ENCODE measurements at places on chromosomes 3 and 15.

DNA sequence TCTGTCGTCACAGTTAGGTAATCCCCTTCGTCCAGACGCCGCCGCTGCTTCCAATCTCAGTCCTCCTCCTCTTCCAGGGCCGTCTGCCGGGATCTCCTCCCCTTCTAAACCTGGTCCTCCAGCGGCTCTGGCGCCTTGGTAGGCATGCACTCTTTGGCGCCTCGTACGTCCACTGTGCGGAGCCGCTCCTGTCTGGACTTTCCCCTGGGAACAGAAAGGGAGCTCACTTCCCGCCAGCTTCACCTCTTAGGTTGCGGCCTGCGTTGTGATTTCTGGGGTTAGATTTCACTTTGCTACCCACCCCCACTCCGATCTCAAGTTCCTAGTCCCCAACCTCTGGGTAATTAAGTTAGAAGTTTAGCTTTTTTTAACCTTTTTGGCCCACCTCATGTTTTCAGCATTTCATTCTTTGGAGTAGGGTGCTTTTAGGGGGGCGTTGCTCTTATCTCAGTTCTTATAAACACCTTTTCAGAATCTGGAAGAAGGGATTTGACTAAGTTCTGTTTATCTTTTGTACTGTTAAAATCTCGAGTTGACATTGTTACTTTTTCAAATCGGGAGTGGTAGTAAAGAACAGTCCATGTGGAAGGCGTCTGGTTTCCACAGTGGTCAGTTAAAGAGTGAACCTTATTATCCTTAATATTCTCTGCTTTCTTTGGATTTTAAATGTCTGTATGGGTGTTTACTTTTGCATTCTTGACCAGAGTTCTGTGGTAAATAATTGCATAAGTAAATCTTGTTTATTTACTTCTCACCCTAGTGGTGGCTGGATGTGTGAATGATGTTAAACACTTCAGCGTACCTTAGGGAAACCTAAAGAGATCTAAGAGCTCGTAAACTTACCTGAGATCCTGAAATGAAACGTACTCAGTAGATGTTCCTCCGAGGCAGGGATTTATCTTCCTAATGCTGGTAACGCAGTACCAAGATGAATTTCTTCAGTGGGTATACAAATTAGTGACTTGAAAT, 611 bp downstream of the CTDSPL2 start:
- DNase-seq: no peak

- no peak for DNase-seq
Measured at GRCh38 chr15:96046620-96047240, 283.8 kb upstream of the NR2F2 start.

DNA sequence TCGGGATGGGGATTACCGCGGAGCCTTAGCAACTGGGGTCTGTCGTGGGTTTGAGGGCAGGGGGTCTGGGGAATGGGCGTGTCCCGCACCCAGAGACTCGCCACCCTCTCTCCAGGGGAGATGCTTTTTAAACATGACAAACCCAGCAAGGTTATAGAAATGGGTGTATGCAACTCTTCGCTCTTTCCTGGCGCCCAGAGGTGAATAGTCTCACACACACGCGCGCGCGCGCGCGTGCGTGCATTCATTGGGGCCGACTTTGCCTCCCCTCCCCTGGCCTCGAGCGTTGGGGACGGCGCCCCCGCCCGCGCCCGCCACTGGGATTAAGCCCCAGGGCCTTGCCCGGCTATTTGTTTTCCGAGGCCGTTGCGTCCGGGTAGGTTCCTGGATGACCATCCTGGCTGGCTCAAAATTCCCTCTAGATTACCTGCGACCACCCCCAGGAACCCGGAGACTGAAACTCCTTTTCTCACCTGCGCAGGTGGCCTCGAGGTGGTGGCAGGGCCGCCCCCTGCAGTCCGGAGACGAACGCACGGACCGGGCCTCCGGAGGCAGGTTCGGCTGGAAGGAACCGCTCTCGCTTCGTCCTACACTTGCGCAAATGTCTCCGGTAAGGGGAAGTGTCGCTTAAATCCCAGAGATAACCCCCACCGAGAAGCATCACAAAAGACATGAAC, 777 bp downstream of the GPR160 start:
- no peak for DNase-seq

GRCh38 chr3:114685161-114685560, 391.3 kb downstream of the TIGIT start:
- DNase-seq: no peak

GRCh38 chr3:10956986-10957385, 35.6 kb upstream of the SLC6A1 start:
- no peak for DNase-seq

DNA sequence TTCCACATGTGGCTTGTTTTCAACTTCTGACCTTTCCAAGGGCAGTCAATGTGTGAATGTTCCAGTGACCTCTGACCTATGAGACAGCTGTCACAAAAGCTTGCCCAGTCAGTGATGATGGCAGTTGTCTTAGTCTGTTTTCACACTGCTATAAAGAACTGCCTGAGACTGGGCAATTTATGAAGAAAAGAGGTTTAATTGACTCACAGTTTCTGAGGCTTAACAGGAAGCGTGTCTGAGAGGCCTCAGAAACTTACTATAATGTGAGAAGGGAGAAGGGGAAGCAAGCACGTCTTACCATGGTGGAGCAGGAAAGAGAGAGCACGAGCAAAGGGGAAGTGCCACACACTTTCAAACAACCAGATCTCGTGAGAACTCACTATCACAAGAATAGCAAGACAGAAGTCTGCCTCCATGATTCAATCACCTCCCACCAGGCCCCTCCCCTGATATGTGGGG, 95.6 kb downstream of the ECT2 start:
- DNase-seq: no peak

DNA sequence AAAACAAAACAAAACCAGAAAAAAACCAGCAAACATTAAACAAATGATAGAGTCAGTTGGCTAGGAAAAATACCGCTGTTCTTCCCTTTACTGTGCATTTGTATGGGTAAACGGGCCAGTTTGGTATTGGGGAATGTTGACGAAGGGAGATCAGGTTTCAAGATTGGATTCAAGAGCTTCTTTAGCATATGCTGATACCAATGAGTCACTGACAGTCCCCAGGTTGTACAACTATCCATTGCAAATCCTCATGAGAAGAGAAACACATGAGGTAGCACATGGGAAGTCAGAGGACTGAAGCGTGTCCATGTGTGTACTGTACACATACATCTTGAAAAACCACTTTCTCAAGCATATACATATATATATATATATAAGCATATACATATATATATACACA, 25.6 kb downstream of the TIGIT start:
- no peak for DNase-seq
